ENCODE measurements at places on chromosomes 1 and 21.

- H3K4me3 ChIP-seq = no peak overlapping the region
- no peak for DNase-seq
- no peaks in the 10 kb centered on the region for H3K27me3 ChIP-seq
- no peaks in the 10 kb centered on the region for H3K4me1 ChIP-seq
- no peak overlapping the region for H3K27ac ChIP-seq
- no peaks in the 10 kb centered on the region for H3K36me3 ChIP-seq
Measured at GRCh38 chr1:193310564-193310963, 124.2 kb upstream of the B3GALT2 start.

DNA sequence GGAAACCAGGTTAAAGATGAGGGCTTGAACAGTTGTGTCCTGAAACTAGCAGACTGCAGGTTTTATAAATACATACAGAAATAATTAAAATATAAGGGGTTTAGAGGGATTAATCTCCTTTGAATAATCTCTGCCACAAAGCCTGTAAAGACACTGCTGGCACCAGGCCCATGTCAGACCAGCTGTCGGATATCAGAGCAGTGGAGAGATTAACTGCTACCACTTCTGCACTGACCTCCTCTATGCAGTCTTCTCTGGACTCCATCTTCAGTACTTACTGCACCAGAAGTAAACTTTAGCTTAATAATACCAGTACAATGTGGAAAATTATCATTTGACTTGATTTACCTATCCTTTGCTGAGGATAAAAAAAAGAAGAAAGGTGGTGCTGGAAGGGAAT is 128.6 kb downstream of the LHX4 start:
- no peaks in the 10 kb centered on the region for H3K36me3 ChIP-seq
- H3K27me3 ChIP-seq = no peaks in the 10 kb centered on the region
- no peak overlapping the region for H3K4me3 ChIP-seq
- H3K27ac ChIP-seq = no peak overlapping the region
- H3K4me1 ChIP-seq = peaks cover 5% of the 10 kb centered on the region

DNA sequence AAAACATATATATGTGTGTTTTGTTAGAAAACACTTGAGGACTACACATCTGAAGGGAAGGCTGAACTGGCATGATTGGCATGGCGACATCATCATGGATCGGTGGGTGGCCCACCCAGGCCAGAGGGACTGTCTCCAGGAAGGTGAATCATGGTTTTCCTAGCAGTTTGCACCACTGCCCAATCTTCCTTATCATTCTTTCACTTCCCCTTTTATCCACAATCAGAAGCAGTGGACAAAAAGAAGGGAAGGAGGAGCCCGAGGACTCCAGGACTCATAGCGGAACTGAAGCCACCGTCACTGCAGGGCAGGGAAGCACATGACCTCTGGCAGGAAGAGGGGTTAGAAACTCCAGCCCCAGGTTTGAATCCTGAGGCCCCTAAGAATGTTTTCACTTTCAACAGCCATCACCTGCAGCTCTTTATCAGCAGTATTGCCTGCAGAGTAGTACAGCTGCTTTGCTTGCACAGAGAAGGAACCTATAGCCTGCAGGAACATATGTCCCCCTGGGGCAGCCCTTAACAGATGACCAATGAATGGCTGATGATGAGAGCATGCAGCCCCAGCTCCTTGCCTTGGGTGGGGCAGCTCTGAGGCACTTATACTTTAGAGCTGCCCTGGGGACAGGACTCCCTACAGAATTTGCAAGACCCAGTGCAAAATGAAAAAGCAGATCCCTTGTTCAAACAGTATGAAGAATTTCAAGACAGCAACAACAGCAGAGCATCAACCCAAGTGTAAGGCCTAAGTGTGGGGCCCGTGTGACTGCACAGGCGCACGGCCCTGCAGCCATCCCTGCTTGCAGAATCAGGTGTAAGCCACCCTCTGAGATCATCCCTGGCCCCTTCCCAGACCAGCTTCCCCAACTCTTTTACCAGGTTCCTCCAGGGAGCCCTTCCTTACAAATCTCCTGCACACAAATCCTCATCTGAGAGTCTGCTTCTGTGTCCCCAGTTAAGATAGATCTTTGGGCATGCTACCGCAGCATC is 241.8 kb upstream of the IRF2BP2 start:
- H3K27me3 ChIP-seq = no peaks in the 10 kb centered on the region
- H3K4me3 ChIP-seq = no peak overlapping the region
- DNase-seq = no peak
- no peaks in the 10 kb centered on the region for H3K36me3 ChIP-seq
- no peak overlapping the region for H3K27ac ChIP-seq

- no peaks in the 10 kb centered on the region for H3K4me1 ChIP-seq
- H3K36me3 ChIP-seq = no peaks in the 10 kb centered on the region
- H3K27me3 ChIP-seq = no peaks in the 10 kb centered on the region
Measured at GRCh38 chr1:152148051-152148450, 11.0 kb downstream of the RPTN start.

GRCh38 chr1:207007352-207008033 is 25.1 kb downstream of the C1orf116 start:
- peaks cover 58% of the 10 kb centered on the region for H3K4me1 ChIP-seq
- H3K27me3 ChIP-seq = no peaks in the 10 kb centered on the region
- no peaks in the 10 kb centered on the region for H3K36me3 ChIP-seq
- peak overlapping the region; percentile 65 for H3K27ac ChIP-seq

DNA sequence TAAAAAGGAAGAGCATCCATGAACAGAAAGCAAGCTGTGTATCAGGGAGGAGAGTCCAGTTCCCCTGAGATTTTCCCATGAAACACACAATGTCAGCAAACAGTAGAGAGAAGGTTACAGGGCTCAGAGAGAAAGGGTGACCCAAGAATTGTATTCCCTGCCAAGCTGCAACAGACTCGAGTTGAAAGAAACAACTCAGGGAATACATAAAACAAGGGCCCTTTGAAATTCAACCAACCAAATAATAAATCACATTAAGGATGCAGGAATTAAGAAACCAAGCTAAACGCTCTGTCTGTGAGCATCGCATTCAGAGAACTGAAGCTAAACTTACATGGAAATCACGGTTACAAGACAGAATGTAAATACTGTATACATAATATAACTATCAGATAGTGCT is 20.2 kb downstream of the S100A16 start:
- H3K27ac ChIP-seq = no peak overlapping the region
- H3K36me3 ChIP-seq = no peaks in the 10 kb centered on the region
- no peak overlapping the region for H3K4me3 ChIP-seq
- no peak for DNase-seq
- H3K27me3 ChIP-seq = no peaks in the 10 kb centered on the region

DNA sequence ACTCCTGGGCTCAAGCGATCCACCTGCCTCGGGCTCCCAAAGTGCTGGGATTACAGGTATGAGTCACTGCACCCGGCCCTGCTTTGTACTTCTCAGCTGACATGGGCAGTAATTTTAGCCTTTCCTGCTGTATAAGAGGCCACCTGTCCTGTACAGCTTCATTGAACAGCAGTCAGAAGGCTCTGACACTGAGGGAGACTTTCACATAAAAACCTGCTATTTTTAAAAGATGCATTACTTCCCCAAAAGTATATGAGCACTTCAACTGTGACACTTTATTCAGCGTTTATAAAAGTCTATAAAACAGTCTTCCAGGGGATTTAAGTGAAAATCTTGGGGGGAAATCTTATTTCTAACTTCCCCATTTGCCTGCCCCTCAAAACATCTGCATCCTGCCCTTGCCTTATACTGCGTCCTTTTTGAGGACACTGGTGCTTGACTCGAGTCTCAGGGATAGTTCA is 17.6 kb downstream of the RNU5D-1 start:
- no peaks in the 10 kb centered on the region for H3K36me3 ChIP-seq
- H3K4me1 ChIP-seq = peaks cover 3% of the 10 kb centered on the region
- H3K4me3 ChIP-seq = no peak overlapping the region

DNA sequence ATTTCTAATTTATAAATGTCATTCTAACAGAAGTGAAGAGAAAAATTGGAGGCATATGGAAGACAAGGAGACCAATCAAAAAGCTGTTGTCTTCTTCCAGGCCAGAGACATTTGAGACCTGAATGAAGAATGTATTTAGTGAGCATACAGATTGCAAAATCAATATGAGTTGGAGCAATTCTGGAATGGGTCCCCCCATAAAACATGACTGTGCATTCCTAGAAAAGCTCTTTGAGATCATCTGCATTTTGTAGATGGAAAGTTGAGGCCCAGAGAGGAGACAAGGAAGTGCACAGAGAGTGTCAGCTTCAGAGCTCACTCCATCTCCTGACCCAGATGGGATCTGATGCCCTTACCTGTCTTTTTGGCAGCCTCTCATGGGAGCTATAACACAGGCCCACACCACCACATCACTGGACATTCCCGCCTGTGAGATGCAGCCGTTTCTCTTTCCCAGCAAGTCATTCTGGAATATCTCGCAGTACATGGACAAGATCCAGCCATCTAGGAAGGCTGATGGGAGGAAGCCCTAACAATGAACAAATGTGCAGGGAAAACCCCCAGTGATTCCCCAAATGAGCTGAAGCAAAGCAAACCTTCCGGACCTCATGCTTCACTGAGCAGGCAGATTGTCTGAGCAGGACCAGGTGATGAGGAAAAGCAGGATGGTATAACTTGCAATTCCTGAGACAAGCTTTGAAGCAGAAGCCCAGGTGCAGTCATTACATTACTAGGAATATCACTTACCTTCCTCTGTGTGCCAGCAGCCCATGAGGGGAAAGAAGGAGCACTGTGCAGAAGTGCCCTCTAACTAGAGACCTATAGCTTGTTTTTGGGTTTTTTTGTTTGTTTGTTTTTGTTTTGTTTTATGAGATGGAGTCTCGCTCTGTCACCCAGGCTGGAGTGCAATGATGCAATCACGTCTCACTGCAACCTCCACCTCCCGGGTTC is 445.6 kb downstream of the PLPP3 start:
- no peaks in the 10 kb centered on the region for H3K4me1 ChIP-seq
- H3K27me3 ChIP-seq = no peaks in the 10 kb centered on the region
- H3K4me3 ChIP-seq = no peak overlapping the region
- no peaks in the 10 kb centered on the region for H3K36me3 ChIP-seq

DNA sequence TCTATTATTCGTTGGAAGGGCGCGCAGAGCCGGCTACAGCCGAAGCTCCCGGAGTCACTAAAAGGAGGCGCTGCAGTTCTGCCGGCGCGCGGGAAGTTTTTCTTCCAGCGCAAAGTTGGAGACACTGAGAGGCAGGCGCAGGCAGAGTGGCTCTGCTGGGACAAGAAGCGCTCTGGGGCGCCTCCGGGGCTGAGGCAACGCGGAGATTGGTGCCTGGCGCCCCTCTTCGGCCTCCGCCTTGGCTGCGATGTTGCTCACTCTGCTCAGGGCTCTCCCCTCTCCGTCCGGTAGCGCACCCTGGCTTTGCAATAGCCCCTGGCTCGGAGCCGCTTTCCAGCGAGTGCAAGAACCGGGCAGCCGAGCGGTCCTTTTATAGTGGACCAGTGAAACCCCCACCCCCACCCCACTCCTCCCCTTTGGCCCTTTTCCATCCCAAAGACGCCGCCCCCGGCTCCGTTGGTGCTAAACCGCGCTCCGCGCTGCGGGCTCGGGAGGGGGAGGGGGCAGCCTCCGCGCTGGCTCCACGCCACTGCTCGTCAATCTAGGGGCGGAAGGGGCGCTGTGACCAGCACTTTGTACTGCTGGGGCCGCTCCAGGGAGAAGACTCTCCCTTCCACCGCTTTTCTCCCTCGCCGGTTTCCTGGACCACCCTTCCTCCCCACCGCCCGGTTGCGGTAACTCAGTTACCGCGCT is at the start of gene ADAMTS1:
Gene ADAMTS1 (minus strand): TSS at position 344 of the 693 bp plus-strand sequence. CDS start 455 bp downstream, outside the sequence.
- H3K4me3 ChIP-seq = peak within 1 kb of the TSS; percentile 72
- no peaks in the 10 kb centered on the region for H3K27me3 ChIP-seq
- peak within 1 kb of the TSS; percentile 96 for H3K27ac ChIP-seq
- H3K36me3 ChIP-seq = peaks cover 3% of the 10 kb centered on the region
- DNase-seq = no peak
- H3K4me1 ChIP-seq = peaks cover 82% of the 10 kb centered on the region

DNA sequence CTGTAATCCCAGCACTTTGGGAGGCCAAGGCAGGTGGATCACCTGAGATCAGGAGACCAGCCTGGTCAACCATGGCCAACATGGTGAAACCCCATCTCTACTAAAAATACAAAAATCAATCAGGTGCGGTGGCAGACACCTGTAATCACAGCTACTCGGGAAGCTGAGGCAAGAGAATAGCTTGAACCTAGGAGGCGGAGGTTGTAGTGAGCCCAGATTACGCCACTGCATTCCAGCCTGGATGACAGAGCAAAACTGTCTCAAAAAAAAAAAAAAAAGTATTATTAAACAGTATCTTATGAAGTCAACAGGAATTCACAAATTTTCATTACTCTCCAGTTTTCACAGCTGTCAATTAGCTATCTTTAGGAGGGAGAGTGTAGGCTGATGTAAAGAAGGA is 3.8 kb downstream of the ACBD6 start:
- no peak for DNase-seq
- no peak overlapping the region for H3K4me3 ChIP-seq
- no peaks in the 10 kb centered on the region for H3K4me1 ChIP-seq
- no peak overlapping the region for H3K27ac ChIP-seq
- H3K36me3 ChIP-seq = no peaks in the 10 kb centered on the region

GRCh38 chr1:41639332-41639936 is 155.0 kb upstream of the EDN2 start:
- H3K4me1 ChIP-seq = no peaks in the 10 kb centered on the region
- DNase-seq = no peak

GRCh38 chr1:192527950-192528349 is 47.6 kb upstream of the RGS1 start:
- no peak for DNase-seq
- no peaks in the 10 kb centered on the region for H3K27me3 ChIP-seq
- no peak overlapping the region for H3K4me3 ChIP-seq
- no peaks in the 10 kb centered on the region for H3K36me3 ChIP-seq
- no peaks in the 10 kb centered on the region for H3K4me1 ChIP-seq
- no peak overlapping the region for H3K27ac ChIP-seq

- peaks cover 23% of the 10 kb centered on the region for H3K4me1 ChIP-seq
- no peak overlapping the region for H3K4me3 ChIP-seq
- DNase-seq = no peak
- H3K36me3 ChIP-seq = no peaks in the 10 kb centered on the region
- no peaks in the 10 kb centered on the region for H3K27me3 ChIP-seq
Measured at GRCh38 chr1:8205771-8206170, 112.1 kb upstream of the SLC45A1 start.
